HEK293T (cell line): ENCODE measurements at places on chromosomes 2 and 18.

GRCh38 chr18:57466745-57467409 lies 31.7 kb downstream of the ONECUT2 start:
- DNase-seq: no peak

DNA sequence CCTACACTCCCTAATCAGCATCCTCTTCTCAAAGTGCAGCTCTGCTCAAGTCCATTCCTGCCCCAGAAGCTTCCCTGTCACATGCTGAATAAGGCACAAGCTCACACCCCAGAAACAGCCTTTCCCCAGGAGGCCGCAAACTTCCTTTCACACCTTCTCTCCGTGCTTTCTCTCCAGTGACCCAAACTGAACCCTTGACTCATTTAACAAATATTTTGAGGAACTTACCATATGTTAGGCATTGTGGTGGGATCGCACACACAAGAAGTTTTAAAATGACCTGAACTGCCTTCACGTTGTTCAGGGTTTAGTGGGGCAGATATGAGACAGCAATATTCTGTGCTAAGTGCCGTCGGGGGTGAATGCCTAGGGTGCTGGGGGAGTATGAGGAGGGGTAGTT lies 161.3 kb downstream of the INSIG2 start:
- DNase-seq: no peak

GRCh38 chr18:78549971-78550370 lies 429.6 kb upstream of the SALL3 start:
- DNase-seq: no peak

DNA sequence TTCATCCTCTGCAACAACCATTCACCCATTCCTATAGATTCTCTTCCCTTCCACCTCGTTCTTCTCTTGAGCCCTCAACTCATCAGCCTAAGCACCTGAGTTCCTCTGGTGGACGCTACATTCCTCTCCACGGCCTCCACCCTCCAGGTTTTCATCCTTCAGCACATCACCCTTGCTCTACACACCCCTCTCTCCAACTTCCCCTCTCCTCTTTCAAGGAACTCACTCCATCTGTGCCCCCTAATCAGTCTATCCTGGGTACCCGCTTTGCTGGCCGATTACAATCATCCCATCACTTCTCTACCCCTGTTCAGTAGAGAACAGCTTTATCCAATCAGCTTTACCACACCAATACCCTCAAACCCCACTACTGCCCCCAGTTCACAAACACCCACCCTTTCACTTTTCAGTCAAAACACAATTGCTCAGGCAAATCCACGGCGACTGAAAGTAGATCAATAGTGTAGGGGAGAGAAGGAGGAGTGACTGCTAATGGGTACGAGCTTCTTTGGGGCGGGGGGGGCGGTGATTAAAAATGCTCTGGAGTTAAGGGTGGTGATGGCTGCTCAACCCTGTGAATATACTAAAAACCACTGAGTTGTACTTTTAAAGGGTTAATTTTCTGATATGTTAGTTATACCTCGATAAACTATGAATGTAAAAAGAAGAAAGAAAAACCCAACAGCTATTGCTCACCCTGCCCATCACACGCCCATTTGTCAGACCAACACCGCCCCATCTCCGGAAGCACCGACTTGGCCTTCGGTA lies 857 bp downstream of the DYM start:
- no peak for DNase-seq

GRCh38 chr2:128271911-128272600 lies 46.6 kb downstream of the HS6ST1 start:
- DNase-seq: no peak

GRCh38 chr2:6362671-6363450 lies 502.8 kb downstream of the CMPK2 start:
- no peak for DNase-seq

DNA sequence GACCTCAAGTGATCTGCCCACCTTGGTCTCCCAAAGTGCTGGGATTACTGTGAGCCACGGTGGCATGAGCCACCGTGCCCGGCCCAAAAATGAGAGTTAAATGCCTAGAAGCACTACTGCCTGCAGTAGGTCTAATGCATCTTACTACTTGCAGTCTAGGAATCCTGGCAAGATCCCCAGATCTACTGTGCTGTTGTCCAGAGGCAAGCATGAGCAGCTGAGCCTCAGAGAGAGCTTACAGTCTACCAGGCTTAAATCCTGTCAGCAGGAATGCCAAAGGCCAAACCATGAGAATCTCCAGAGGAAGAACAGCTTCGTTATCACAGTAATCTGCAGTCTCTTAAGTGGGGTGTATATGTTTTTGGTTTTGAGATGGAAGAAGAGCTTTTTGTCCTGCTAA lies 54.4 kb downstream of the XRCC5 start:
- DNase-seq: no peak

DNA sequence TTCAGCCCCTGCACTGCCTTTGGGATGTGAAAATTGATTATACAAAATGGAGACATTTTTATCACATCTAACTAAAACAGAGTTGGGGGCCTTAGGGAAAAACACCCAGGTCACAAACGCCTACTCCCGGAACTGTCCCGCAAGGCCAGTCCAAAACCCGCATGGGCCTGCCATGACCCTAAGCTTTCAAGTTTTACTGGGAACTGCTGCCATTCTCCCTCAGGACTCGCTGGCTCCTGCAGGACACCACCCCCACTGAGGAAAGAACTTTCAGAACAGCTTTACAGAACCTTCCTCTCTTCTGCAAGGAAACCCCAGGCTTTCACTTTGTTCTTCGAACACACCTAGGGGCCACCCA lies 320.4 kb upstream of the HS6ST1 start:
- DNase-seq: no peak

DNA sequence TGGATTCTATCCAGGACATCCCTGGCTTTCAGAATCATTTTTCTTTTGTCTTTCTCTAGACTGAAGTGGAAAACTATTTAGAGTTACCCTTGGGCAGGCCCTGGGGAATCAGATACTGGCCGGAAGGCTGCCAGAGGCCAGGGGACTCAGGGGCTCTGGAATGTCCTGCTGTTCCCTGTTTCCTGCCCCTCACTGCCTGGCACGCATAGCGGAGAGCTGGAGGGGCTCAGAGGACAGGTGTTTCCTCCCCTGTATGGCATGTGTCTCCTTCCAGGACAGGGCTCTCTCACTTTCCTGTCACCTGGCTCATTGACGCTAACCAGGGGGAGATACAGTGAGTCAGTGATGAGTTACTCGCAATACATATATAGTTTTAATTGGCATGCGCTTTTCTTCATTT lies 38.8 kb downstream of the DYSF start:
- DNase-seq: no peak

DNA sequence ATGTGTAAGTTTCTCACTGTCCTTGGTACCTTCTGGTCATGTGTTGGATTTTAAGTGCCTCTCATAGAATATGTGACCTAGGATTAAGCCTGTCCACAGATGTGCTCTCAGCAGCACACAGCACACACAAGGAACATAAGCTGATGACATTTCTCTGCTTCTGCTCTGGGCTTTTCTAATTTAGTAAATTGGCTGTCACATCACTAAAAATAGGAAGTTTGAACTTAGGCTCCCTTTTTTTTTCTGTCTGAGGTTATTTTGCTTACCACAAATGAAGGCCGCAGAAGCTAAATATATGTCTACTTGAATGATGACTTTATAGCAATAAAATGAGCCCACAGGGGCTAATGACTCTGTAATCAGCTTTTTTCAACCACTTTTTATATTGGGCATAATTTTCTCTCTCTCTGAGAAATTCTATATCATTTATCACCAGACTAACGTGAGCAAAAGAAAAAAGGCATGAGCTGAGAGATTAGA lies 150.2 kb upstream of the KLHL14 start:
- DNase-seq: peak; percentile 49

DNA sequence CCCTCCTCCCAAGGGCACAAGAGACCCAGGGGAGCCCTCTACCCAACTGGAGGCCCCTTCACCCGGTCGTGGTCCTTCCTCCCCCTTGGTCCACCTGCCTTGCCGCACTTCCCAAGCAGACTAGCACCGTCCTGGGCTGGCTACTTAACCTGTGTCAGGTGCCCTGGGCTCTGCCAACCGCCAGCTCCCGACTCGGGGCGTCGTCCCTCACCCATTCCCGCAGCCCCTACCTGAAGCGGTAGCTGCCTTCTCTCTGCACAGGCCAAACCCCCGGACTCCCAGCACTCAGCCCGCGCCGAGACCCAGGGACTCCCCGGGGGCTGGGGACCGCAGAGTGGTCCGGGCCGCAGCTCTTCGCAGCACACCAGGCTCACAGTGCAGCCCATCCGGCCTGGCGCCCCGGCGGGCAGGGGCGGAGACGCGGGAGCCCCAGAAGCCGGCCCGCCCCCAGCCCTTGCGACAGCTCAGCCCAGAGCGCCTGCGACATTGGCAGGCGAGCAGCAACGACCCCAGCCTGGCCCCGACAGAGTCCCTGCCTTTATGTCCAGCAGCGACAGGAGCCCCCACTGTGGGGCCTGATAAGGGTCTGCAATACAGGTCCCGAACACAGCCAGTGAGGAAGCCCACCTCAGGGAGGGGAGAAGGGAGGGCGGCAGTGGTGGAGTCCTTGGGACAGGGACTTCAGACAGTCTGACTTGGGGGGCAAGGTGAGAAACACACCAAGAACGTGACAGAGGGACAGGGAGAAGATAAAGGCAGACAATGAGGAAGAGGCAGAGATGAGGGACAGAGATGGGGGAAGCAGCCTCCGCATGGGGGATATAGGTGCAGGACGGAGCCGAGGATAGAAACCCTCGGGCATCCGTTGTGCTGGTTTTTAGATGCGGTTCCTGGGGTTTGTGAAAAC lies 31.0 kb upstream of the TNS1 start:
- DNase-seq: no peak

- DNase-seq: no peak
Measured at GRCh38 chr18:25043104-25043503, 308.9 kb downstream of the ZNF521 start.

DNA sequence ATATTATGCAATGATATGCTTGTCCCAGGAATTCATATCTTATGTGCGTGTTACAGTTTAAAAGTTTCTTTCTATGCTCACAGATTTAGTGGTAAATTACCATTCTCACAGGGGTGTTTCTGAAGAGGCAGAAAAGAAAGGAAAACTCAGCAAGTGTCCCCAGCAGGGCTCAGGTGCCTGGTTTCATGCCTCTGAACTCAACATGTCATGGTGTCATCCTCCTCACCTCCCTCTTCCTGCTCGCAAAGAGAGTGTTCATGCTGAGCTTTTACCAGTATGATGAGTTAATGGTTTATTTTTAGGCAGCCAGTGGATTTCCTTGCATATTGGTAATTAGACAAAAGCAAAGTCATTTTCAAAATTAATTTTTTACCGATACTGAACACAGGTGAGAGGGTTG lies 492.9 kb upstream of the ZEB2 start:
- no peak for DNase-seq

- no peak for DNase-seq
Measured at GRCh38 chr2:215717501-215718381, 281.9 kb upstream of the FN1 start.

DNA sequence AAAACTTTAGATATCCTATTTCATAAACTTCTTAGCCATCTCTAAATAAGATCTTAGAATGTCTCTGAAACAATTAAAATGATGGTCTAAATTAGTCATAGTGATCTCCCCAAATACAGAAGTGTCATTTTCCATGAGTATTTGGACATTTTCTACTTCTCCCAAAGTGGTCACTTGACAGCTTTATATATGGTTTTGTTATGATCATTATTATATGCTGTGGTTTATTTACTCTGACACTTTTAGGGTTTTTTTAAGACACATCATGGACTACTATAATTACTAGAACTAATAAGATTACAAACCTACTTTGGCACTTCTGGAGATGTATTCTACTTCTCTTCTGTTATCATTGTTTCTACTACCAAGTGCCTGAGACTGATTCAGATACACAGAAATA lies 47.1 kb downstream of the SLC25A12 start:
- no peak for DNase-seq
